ENCODE measurements at places on chromosomes 6 and 20.

DNA sequence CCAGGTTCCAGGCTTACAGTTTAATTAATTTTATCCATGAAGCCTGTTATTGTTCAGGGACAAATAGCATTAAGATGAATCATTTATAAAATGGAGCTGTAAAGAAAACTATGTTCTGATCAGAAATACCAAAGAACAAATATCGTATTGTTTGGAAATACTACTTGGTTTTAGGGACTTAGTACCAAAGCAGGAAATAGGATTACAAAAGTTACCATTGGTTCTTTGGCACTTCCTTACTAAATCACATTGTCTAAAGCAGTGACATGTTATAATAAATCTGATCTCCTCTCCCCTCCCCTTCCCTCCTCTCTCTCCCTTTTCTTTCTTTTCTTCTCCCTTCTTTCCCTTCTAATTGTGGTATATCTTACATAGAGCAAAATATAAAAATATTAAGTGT, 29.6 kb downstream of the CRYBG1 start:
- DNase-seq, result no peak

- DNase-seq, result no peak
Measured at GRCh38 chr20:11072982-11073381, 399.2 kb upstream of the JAG1 start.

DNA sequence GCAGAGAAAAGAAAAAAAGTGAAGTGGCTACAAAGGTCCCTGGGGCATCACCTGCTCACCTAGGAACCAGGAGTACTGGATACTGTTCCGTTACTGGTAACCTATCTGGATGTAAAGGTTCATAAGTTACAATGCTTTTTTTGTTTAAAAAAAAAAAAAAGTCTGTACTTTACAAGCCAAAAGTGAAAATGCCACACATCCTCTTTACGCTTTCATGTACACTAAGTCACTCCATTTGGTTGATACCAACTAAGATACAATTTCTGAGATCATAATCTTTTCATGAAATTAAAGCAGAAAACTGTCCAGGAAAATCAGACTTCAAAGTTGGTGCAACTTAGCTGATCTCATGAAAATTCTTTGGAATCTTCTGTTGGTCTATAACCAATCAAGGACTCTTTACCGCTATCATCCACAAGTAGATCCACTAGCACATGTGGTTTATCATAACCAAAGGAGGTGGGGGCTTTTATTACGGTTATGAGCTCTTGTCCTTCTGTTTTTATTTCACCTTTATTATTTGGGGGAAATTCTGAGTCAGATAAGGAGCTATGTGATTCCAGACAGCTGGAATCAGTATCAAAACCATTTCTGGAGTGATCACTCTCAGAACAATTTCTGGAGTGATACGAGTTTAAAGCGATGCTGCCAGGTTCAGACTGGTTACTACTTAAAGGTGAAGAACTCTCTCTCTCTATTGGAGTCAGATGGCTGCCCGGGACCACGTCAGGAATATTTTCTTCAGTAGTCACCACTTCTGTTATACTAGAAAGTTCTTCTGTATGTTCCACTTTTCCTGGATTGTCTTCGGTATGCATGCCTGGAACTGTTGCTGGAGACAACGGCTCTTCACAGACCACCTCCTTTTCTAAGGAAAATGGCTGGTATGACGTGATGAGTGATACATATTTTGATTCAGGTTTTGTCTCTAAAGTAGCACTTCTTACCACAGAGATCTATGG, 21.2 kb downstream of the IFNGR1 start:
- DNase-seq, result no peak

GRCh38 chr20:63884506-63885263, 10.2 kb upstream of the DNAJC5 start:
- no peak for DNase-seq

- DNase-seq, result no peak
Measured at GRCh38 chr6:151704383-151704782, 103.1 kb upstream of the ESR1 start.

- no peak for DNase-seq
Measured at GRCh38 chr6:38114976-38115625, 295.6 kb downstream of the ZFAND3 start.
